CD4-positive, alpha-beta T cell treated with Interleukin-4 for 1 hour (primary cell): ENCODE measurements at places on chromosomes 4 and X.
A peak's percentile ranks its signal among the peaks of the same experiment; 100 is the strongest.

DNA sequence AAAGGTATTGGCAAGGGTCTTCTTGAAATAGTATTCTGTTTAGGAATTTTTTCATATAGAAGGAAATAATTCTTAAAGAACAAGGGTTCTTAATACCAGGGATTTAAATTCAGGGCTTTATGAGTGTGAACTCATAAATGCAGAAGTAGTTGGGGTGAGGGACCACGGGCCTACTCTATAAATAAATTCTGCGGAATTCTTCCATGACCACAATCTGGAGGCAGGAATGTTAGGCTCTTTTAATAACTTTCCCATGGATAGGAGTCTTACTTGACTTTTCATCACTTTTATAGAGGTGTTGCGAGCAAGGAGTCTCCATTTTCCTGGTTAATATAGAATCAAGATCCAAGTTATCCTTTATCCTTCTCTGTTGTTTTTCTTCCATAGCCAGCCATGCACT is 76.7 kb upstream of the SLC4A4 start:
- no peak for DNase-seq

- no peak for DNase-seq
Observed at GRCh38 chr4:189001971-189002450, 862.8 kb downstream of the TRIML1 start.

GRCh38 chr4:26176598-26177149 is 144.1 kb upstream of the RBPJ start:
- no peak for DNase-seq

GRCh38 chrX:114582264-114582632 is 1.6 kb upstream of the HTR2C start:
- DNase-seq: no peak

DNA sequence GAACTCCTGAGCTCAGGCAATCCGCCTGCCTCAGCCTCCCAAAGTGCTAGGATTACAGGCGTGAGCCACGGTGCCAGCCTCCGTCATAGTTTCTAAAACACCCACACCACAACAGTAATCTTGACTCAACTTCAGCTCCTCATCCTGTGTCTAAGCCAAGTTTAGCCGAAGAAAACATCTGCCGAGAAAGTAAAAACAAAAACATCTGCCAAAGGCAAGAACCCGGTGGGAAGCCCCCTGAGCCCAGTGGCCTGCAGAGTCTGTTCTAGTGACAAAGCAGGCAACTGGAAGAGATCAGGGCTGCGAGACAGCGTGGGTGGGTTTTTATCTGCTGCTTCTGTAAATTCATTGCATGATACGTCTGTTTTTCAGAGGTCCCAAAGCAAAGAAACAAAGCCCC is 26.6 kb upstream of the CD99 start:
- DNase-seq: no peak

DNA sequence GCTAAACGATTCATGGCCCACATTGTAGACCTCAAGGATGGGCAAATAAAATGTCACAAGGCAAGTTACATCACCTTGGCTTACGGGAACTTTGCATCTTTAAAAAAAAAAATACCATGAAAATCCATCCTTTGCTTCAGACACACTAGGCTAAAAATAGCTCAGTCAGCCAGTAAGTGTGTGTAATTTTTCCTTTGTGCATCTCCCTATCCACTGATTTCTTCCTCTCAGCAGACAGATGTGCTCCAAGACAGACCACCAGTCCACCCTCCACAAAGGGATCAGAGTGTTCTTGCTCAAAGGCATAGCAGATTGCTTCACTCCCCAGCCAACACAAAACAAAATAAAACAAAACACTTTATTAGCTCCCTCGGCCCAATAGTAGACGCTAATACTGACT is 14.6 kb downstream of the LDB2 start:
- no peak for DNase-seq

DNA sequence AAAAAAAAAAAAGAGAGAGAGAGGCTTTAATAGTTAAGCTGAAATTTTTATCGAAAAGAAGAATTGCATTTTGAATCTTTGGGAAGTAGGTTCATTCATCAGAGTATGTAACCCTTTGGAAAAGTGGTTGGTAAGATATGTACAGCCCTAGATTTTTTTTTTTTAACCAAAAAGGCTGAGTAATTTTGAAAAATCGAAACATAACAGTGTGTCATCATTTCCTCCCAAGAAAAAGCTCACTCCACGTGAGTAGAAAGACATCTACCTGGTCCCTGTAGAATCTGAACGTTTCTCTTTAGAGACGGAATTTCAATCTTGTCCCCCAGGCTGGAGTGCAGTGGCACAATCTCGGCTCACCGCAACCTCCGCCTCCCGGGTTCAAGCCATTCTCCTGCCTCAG is 16.2 kb downstream of the SHOX start:
- DNase-seq: no peak

- no peak for DNase-seq
Observed at GRCh38 chr4:185693548-185694215, 118.3 kb downstream of the SORBS2 start.

GRCh38 chr4:155972098-155972497 is 18.4 kb upstream of the CTSO start:
- no peak for DNase-seq

GRCh38 chrX:150028692-150029091 is 90.4 kb upstream of the EOLA2 start:
- DNase-seq: no peak

DNA sequence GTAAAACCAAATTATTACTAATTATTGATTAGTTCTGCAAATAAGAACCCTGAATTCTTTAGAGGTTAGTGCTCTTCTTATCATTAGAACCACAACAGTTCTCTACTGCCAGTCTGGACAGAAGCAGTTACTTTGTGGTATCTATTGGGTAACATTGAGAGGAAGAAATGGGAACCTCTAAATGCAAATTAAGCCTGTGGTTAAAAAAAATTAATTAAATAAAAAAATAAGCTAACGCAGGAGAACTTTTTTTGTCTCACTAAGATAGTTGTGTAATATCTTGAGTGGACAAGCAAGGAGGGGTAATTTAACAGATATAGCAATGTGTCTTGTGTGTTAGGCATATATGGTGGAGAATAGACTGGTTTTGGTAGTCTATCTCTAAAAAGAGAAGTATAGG is 32.9 kb upstream of the TET2 start:
- DNase-seq: peak; percentile 10

DNA sequence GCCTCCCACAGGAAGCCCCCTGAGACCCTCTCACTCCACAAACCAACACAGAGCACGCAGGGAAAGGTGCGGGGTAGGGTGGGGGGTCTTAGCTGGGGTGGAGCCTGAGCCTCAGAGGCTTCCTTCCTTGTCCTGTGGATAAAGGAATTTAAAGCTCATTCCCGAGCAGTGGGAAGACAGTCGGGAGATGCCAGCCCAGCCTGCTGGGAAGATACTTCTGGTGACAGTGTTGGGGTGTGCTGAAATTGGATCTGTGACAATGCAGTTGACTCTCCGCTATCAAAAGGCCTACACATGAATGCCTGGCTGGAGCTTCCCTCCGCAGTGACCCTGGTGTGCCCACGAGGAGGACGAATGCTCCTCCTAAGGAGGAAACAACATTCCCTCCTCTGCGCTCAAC is 45.5 kb downstream of the JAKMIP1 start:
- no peak for DNase-seq

DNA sequence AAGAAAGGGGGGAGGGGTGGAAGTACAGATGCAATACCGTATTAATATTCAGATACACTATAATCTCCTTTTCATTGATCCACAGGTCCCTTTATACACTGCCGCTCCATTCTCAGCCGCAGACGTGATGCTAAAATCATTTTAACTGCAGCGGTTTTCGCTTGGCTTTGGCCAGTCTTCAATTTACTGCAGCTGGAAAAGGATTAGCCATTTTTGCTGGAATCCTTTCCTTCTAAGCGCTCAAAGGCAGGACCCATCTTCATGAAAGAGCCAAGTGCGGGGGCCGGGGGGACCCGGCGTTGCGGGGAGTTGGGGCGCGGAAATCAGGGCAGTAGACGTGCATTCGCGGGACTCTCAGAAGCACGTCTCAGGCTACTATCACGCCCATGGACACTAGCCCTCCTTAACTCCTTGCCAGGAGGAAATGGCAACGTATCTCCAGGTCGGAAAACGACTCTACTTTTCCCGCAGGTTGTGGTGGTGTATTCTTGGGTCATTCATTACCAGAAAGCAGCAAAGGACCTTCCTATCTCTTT is 1.7 kb upstream of the PCDH10 start:
- no peak for DNase-seq

DNA sequence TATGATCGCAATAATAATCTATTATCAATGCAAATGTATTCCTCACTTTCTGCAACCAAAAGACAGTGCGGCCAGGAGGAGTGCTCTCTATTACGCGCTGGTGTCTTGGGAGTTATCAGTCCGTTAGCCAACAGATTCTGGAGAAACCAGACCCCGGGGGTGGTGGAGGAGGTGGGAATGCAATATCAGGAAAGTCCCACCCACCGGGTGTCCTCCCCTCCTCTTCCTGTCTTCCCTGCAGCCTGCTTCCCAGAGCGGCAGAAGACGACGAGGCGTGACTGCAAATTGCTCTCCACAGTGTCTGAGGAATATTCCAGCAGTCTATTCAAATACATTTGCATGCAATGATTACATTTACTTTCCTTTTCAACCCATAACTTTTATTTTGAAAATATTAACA is 17.9 kb upstream of the TLR3 start:
- no peak for DNase-seq

- DNase-seq: no peak
Observed at GRCh38 chr4:150310159-150310895, 232.1 kb downstream of the DCLK2 start.

- no peak for DNase-seq
Observed at GRCh38 chrX:87397103-87397886, 120.3 kb upstream of the KLHL4 start.

- DNase-seq: peak; percentile 24
Observed at GRCh38 chrX:136674270-136674985, 26.5 kb downstream of the CD40LG start.

DNA sequence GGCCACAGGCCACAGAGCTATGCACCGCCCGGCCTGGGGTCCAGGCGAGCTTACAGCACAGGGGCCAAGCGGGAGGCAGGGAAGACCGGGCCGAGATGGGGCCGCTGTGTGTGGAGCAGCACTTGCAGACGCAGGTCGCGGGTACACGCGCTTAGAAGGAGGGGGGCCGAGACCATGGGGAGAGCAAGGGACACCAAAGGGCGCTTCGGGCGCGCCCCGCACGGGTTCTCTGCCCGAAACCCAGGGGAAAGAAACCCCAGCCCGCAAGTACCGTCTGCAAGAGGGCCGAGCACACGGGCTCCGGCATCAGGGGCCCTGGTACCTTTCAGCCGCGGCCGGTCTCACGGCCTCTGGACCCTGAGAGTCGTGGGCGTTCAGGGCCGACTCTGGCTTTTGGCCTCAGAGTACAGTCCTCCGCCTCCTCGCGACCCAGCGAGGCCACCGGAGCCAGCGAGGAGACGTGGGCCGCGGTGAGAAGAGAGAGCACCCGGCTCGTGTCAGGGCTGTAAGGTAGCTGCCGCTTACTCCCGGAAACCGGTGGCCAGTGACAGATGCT is 342 bp downstream of the EOLA2 start:
- peak; percentile 12 for DNase-seq

DNA sequence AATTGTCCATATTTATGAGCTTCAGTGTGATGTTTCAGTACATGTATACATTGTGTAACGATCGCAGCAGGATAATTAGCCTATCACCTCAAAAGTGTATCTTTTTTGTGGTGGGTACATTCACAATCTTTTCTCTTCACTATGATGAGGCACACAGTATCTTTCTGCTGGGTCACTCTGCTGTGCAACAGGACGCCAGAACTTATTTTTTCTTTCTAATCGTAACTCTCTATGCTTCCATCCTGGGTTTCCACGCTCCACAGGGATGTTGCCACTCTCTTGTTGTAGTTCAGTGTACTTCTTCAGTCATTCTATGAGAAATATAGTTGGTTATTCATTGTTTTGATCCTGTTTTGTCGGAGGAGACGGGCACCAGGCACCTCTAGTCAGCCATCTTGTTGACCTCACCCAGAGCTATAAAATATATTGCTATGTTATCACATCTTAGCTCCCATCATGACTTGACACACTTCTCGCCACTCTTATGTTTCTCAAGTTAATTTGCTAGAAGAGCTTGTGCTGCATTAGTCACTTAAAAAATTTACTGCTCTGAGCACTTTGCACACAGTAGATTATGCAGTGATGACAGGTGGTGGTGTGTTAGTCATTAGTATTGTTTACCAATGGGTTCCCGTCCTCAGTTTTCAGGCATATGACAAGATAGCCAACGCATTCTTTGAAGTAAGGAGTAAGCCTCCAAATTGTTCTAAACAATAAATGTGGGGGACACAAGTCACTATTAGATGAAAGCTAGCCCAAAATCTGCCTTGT is 1002.7 kb upstream of the PCDH7 start:
- DNase-seq: no peak
